Lung (tissue), 17 donors: ENCODE measurements at places on chromosomes 13 and 19. TPM values are rescaled to one million over a fixed set of nuclear protein-coding genes. Genes with fewer than 3 reads are reported as not detected.
A peak's percentile ranks its signal among the peaks of the same experiment; 100 is the strongest.

DNA sequence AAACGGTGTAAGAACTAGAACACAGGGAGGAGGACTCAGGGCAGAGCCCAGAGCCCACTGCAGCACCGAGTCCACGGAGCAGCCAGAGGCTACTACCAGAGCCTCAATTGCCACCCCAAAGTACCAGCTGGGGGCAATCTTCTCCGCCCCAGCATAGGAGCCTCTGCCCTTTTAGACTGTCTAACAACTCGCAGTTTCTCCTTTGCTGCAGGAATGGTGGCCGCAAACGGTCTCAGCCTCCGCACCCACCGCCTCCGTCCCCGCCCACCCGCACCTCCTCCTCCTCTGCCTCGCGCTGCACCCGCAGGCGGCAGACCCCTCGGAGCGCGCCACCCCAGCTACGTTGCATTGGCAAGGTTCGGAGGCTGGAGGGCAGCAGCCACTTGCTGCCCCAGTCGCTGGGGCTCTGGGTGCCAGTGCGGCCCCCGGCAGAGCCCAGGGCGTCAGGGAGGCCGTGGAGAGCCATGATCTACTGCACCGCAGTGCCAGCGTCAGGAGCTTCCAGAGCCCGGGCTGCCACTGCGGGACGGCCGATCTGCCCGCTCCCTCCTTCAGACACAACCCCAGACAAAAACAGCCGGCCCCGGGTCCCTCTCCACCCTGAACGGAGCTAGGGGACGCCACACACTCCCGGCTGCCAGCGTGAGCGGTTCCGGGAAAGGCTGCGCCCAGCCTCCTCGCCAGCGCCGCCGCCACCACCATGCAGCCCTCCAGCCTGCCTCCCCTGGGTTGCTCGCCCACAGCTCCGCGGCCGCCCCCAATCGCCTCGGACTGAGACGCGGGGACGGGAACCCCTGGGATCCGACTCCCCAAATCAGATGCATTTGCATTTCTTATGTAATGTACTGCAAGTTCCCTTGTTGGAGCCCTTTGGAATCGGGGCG lies 1.8 kb downstream of the FGF14 start:
- DNase-seq: no peak

- no peak for DNase-seq
Observed at GRCh38 chr19:16094360-16095070, 17.2 kb upstream of the RAB8A start.

GRCh38 chr13:96646515-96647211 lies 347.6 kb downstream of the OXGR1 start:
- no peak for DNase-seq

GRCh38 chr13:85282876-85283275 lies 516.3 kb downstream of the SLITRK6 start:
- no peak for DNase-seq

DNA sequence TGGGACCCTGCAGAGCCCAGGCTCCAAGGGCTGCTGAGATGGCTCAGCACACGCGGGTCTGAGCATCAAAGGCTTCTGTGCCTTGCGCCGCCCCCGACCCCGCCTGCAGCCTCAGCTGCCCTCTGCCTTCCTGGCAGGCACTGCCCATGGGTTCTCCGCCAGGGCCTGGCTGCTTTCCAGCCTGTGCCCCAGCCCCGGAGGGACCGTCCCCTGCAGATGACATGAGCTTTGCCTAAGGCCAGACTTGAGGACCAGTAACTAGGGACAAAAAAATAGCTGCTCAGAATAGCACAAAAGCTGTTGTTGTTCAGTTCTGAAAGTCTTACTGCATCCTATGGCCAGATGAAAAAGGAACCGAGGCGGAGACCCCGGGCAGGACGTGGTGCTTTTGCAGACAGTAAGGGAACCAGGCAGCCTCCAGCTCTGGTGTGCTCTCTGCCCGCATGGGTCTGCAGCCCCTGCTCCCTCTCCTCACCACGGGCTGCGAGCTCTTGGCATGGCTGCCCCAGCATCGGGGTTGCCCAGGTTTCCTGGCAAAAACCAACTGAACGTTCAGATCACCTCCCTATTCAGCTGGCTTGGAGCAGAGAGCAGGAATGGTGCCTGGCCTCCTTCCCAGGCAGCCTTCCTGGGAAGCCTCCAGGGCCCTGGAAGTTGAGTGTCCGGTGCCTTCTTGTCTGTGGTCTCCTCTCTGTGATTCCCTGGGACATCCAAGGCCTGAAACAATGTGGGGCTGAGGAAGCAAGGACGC lies 12.5 kb upstream of the CFAP97D2 start:
- DNase-seq: no peak

DNA sequence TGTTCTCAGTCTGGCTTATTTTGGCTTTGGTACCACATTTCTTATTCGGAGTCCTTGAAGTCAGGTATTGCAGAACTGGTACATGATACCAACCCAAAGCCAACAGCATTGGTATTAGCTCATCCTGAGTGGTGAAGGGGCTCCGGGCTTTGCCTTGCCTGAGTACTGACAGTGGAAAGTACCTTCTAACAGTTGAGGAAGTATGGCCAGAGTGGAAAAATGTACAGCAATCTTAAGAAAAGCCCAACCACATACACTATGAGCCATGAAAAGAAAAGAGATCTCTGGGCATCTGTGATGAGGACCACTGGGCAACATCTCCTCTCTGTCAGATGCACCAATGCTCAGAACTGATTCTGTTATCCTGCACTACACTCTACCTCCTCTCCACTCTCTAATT lies 8.3 kb downstream of the LCP1 start:
- DNase-seq: no peak

- no peak for DNase-seq
Observed at GRCh38 chr19:54485851-54486250, 12.8 kb upstream of the CDC42EP5 start.

DNA sequence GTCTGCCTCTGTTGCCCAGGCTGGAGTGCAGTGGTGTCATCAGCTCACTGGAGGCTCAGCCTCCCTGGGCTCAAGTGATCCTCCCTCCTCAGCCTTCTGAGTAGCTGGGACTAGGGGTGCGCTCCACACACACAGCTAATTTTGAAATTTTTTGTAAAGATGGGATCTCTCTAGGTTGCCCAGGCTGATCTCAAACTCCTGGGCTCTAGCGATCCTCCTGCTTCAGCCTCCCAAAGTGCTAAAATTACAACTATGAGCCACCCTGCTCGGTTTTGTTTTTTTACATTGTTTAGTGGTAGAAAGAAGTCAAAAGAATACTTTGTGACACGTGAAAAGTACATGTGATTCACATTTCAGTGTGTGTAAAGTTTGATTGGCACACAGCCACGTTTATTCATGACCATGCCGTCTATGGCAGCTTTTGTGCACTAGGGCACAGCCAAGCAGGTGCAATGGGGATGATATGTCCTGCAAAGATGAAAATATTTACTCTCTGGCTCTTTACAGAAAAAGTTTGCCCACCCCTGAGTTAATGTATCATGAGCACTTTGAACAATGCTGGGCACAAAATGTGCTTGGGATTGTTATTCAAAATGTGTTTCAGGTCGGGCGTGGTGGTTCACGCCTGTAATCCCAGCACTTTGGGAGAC lies 16.2 kb upstream of the NFIC start:
- DNase-seq: no peak

DNA sequence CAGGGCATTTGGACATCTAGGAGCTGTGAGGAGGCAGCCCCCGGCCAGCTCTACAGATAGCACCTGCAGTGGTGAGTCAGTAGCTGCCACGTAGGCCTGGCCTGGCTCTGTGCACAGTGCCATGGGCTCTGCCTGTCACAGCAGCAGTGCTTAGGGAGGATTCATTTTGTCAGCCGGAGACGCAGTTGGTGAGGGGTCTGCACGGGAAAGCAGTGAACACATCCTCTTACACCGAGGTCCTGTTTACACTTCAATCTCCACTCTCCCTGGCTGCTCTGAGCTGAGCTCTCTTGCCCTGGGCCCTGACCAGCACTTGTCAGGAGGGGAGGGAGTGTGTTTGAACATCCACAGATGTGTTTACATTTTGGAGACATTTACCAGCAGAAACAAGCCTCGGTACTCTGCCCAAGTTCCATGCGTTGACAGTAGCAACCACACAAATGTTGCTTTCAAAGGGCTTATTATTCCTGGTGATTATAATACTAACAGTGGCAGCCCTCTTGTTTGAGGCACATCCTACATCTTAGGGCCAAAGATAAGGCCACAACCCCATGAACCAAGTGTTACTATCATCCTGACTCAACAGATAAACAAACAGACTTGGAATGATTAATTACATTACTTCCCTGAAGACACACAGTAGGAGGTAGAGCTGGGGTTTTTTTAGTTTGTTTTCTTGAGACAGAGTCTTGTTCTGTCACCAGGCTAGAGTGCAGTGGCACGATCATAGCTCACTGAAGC lies 148.9 kb downstream of the USP12 start:
- peak; percentile 85 for DNase-seq

- no peak for DNase-seq
Observed at GRCh38 chr19:41424335-41425173, 2.6 kb downstream of the B3GNT8 start.

DNA sequence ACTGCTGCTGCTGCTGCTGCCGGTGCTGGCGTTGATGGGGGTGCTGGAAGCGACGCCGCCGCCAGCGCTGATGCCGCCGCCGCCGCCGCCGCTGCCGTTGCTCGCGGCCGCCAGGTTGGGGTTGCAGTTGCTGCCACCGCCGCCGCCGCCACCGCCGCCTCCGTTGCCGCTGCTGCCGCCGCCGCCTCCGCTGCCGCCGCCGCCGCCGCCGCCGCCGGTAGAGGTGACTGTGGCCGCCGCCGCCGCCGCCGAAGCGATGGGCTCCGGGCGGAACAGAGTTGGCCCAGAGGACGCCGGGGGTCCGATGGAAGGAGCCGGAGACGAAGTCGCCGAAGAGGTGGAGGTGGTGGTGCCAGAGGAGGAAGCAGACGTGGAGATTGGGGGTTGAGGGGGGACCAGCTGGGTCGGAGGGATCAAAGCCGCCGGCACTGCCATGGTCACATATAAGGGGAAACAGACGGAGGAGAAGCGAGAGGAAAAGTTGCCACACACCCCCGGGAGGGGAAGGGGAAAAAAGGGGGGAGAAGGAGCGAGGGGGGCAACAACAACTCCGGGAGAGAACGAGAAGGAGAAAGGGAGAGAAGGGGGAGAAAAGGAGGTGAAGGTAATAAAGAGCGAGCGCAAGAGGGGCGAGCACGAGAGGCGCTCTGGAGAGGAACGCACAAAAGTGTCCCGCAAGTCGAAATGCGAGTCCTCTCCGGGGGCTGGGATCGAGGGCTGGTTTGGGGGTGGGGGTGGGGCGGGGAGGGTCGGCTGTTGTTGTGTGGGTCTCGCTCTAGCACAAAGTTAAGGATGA lies 471 bp downstream of the DACH1 start:
- DNase-seq: peak; percentile 61

GRCh38 chr19:6213696-6214641 lies 65.8 kb downstream of the MLLT1 start:
- no peak for DNase-seq

DNA sequence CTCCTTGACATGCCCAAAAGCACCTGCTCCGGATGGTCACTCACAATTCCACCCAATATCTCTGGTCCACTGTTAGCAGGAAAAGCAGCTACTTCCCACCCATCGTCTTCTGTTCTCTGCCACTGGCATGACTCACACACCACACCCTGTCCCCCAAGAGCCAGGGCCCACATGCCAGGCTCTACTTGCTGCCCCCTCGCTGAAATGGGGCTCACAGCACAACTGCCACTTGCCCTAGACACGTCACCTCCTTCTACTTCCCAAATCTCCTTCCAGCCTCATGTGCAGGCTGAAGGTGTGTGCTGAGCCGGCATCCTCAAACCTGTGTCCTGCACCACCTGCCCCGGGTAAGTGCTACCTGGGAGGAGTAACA lies 65.0 kb downstream of the TBC1D4 start:
- DNase-seq: no peak

DNA sequence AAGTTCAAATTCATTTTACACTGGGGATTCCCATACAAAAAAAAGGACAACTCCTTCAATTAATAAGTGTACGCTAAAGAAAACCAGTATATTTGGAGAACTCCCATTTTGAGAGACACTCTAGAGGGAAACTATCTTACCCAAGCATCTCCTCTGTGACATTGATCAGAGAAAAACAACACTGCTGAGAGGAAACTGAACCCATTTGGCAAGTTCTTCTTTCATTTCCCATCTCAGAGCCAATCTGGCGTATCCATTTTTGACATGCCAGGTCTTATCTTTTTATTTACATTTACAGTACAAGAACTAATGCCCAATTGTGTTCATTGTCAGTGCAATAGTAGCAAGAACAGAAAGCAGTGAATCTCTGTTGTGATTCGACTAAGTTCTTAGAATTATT lies 30.1 kb downstream of the LIG4 start:
- no peak for DNase-seq

GRCh38 chr19:42554046-42554575 lies 25.8 kb upstream of the CEACAM1 start:
- no peak for DNase-seq

DNA sequence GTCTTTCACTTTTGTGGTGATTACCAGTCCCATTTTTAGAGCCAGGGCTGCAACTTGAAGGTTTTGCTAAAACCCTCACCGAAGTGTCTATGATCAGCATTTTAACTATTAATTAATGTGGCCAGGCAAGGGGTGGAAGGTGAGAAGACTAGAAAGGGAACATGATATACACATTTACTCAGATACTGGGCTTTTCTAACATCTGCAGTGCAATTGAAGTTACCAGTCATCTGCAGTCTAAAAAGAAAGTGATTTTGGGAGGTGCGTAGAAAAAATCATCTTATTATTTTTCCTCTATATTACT lies 481 bp downstream of the ALOX5AP start:
- DNase-seq: no peak

GRCh38 chr19:17496337-17496997 lies 15.0 kb upstream of the PGLS start:
- DNase-seq: peak; percentile 49

- DNase-seq: no peak
Observed at GRCh38 chr19:45826934-45827333, 11.8 kb upstream of the RSPH6A start.

DNA sequence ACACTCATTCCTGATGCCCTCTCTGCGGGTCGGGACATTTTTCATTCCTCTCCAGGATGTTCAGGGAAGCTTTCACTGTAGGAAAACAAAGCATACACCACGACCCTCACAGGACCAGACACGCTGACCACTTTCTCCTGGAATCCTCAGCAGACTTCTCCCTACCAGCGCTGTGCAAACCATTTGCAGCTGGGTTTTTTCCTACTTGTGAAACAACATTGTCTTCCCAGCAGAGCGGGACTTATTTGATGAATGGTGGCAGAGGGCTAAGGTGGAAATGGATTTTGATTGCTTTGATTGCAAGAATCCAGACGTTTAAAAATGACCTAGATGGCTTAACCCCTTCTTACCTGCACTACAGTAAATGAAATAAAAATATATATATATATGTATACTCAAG lies 265.9 kb downstream of the TBC1D4 start:
- no peak for DNase-seq

The LMTK3 gene
- 6.5 TPM for polyA plus RNA-seq

The NTF4 gene
- 5.2 TPM for polyA plus RNA-seq

The IGFL1 gene
- not detected for polyA plus RNA-seq

The ZNF585A gene
- 12.7 TPM for polyA plus RNA-seq

The FUT2 gene
- 6.5 TPM for polyA plus RNA-seq

The DCT gene
- polyA plus RNA-seq: 0.02 TPM

The KCNRG gene
- polyA plus RNA-seq: 4.8 TPM

The CCDC169 gene
- 0.14 TPM for polyA plus RNA-seq
